ENCODE measurements at places on chromosomes 13 and 19.

DNA sequence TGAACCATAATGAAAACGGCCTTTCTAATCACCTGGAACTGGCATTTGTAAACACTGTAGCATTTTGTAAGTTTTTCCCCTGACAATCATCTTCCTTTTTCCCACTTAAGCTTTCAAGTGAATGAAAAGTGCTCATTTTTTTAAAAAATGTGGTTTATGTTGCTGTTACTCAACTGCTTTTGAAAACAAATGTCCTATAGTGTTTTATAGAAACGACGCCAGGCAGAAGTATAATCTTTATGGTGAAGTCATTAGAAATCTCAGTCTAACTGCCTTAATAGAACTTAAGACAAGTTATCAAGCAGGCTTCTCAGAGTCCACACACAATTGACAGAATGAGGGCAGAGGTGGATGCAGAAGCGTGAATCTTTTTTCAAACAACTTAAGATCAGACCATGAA is 442.3 kb downstream of the KLF12 start:
- no peak for DNase-seq

- no peak for DNase-seq
Measured at GRCh38 chr19:47002853-47003610, 16.6 kb upstream of the NPAS1 start.

DNA sequence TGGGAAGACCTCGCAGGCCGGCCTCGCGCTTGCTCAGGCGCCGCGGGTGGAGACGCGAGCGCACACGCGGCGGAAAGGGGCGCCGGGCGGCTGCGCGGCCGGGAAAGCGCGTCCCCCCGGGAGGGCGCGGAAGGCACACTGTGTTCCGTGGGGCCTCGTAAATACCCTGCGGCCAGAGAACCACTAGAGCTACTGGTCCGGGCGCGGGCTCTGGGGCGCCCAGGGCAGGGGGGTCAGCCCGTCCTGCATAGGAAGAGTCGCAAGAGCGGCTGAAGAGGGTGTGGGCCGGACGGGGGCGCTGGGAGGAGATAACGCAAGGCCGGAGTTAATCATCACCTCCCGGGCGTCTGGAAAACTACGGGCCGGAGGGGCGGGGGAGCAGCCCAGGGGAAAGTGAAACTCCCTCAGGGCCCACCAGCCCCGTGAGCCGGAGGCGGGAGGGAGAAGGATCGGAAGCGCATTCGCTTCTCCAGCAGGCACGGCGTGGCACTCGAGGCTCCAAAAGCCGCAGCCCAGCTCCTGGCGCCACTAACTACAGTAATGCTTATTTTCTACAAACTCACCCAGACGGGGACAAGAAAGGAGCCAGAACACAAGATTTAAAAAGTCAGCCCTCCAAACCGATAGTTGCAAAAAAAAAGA is 1.1 kb upstream of the WBP4 start:
- peak; percentile 78 for DNase-seq

- no peak for DNase-seq
Measured at GRCh38 chr19:5186293-5187050, 154.1 kb downstream of the PTPRS start.

- no peak for DNase-seq
Measured at GRCh38 chr13:74560325-74560724, 426.1 kb upstream of the KLF12 start.

GRCh38 chr13:39047560-39047959 is 9.3 kb downstream of the NHLRC3 start:
- no peak for DNase-seq

- DNase-seq, result no peak
Measured at GRCh38 chr19:4717966-4718701, 5.5 kb downstream of the DPP9 start.

GRCh38 chr19:7540761-7541474 is 5.4 kb downstream of the PNPLA6 start:
- no peak for DNase-seq

- peak; percentile 72 for DNase-seq
Measured at GRCh38 chr19:12757544-12758274, 6.1 kb downstream of the BEST2 start.

DNA sequence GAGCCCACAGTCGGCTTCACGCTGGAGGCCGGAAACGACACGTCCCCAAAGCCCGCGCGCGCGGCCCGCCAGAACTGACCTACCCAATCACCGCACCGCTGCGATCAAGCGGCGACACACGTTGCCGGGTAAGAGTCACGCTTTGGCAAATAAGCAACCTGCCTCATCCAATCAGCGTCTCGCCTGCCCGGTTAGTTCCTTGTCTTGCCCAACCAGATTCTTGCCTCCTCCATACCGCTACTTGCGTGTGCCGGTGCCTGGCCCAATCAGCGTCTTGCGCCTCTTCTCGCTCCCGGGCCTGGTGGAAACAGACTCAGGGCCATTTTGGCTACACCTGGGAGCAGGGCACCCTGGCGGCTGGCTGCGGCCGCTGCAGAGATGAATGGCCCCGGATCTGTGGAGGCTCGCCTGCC is 11.6 kb upstream of the ZNF544 start:
- no peak for DNase-seq

DNA sequence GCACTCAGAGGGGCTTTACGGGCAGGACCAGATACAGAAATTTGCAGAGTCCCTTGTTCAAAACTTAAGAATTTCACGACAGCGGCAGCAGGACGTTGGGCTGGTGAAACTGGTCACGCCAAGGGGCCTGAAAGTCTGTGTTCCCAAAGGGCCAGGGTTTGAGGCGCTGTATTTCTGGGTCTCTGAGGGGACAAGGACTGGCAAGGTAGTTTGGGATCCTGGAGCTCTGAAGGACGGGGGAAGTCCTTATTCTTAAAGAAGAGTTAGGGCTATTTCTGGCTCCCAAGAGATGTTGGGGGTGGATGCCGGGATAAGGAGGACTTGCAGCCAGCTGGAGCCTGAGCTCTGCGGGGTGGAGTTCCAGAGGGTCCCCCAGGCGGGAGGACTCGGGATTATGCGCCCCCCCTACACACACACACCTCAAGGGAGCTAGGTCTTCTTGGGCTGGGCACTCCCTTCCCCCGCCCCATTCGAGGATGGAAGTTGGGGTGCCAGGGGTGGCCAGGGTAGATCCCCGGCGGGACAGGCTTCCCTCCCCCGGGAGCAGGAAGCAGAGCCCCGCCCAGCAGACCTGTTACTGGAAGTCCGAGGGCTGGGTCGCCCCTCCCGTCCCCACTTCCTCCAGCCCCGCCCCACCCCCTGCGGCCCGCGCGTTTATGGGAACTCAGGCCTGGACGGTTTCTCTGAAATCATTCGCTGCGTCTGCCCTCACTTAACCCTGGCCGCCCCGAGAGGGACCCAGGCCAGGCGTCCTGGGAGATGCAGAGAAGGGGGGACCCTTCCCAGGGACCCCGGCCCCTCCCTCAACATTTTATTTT is 5.6 kb downstream of the BCL3 start:
- no peak for DNase-seq

DNA sequence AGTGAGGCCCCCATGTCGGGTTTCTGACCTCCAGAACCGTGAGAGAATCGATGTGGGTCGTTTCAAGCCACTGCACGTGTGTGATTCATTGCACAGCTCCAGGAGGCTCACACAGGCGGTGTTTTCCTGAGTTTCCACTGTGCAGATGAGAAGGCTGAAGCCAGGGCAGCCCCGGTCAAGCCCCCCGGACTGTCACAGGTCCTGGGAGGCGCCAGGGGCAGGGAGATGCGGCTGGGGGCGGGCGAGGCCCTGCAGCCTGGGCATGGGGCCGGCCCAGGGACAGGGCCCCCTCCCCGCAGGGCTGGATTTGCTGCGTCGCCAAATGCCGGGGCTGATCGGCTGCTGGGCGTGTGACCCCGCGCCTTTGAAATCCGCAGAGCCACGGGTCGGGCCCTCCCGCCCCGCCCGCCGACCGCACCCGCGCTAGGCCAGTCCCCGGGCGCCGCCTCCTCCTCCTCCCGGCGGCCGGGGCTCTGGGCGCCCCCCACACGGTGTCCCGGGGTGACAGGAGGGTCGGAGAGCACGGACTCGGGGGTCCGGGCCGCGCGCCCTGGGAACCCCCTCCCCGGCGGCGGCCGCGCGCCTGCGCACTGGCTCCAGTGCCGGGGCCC is 9.9 kb upstream of the MKNK2 start:
- DNase-seq, result no peak

DNA sequence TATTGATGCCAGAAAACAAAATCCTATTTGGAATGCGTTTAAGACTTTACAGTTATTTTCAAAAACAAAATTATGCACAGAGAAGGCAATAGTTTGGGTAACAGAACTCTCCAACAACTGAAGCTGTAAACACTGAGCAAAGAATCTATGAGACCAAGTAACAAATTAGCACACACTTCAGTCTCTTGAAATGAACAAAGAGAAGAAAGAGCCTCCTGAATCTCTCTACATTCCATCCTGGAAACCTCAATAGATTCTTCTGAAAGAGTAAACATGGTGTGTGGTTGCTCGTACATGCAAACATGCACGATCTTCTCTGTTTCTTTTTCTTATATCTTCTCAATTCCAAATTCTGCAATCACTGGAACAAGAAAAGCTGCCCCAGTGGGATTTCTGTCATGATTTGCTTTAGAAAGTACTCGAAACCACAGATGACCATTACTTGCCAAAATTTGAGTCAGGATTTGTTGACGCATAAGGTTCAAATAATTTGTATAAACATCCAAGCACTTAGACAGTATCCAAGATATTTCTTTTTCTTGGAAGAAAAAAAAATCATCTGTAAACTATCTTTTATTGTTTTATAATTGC is 137.9 kb upstream of the DACH1 start:
- DNase-seq, result no peak

- no peak for DNase-seq
Measured at GRCh38 chr13:113851826-113852535, 11.9 kb downstream of the GAS6 start.

DNA sequence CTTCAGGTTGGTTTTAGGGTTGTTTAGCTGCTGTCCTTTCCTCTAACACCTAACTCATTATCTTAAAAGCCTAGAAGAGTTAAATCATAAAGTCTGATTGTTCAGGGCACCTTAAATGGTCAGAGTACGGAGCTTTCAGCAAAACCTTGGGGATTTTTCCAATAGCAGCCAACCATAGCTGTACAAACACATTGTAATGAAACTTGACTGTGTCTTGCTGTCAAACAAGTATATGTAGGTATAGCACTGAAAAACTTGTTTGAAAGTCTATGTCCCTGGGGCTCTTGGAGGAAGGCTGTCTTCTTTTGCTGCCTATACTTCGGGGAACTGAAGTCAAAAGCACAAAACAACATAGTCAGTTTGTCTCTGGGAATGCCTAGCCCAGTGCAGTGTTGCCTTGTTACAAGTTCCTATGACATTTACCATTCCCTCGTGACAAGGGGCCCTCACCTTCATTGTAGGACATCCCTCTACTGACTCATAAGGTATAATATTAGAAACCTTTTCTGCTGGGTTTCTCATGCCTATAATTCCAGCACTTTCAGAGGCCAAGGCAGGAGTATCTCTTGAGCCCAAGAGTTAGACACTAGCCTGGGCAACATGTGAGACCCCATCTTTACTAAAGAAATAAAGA is 474.5 kb upstream of the NBEA start:
- DNase-seq, result no peak

DNA sequence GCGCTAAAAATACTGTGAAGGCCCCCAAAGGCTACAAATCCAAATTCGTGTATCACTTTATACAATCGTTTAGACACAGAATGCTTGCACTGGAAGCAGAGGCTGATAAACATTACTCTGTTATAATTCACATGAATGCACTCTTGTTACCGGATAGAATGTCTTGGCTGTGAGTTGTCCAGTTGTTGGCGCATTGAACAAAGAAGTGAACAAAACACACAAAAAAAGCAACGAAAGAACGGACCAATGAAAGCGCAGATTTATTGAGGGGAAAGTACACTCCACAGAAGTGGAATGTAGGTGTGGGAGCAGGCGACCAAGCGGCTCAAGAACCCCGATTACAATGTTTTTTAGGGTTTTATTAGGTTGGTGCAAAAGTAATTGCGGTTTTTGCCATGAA is 529 bp upstream of the ZNF418 start:
- DNase-seq, result no peak

- DNase-seq, result no peak
Measured at GRCh38 chr19:19748249-19748938, 15.5 kb upstream of the ZNF14 start.

- no peak for DNase-seq
Measured at GRCh38 chr13:89584058-89584620, 1763.3 kb upstream of the MIR17HG start.

GRCh38 chr13:59531571-59532091 is 632.1 kb downstream of the DIAPH3 start:
- no peak for DNase-seq

GRCh38 chr19:51024924-51025323 is 1.5 kb downstream of the KLK11 start:
- no peak for DNase-seq

DNA sequence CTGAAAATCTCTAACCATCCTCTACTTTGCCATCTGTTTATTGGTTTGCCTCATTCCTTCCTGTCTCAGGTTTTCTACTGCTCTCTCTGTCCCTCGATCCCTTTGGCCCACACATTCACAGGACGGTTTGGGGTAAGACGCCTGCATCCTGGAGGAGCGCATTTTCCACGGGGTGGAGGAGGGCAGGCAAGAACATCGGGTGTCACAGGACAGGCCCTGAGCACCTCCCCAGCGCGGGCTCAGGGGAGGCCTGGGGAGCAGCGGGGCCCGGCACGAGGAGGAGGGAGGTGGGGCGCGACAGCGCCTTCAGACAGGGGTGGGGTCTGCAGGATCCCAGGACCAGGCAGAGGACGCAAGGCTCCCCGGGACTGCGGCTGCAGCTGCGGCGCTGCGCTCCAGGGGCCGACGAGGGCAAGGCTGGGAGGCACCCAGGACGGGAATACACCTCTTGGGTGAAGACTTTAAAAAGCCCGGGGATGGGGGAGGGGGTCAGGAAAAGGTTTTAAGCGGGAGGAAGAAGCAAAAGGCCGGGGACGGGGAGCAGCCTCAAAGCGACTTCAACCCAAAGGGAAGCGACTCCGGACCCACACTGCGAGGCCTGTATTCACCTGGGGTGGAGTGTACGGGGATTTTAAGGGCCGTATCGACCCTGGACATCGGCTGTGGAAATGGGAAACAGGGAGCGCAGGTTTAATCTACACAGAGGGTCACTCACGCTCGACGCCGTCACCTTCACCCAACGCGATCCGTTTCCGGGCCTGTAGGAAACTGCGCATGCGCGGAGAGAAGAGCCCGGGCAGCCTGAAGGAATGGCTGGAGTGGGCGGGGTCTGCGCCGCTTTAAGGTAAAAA is at the start of gene ZNF415:
Gene ZNF415, minus strand, starts transcription at position 770 of the 851 bp plus-strand sequence. CDS start 10,234 bp downstream, outside the sequence.
- peak; percentile 88 for DNase-seq

DNA sequence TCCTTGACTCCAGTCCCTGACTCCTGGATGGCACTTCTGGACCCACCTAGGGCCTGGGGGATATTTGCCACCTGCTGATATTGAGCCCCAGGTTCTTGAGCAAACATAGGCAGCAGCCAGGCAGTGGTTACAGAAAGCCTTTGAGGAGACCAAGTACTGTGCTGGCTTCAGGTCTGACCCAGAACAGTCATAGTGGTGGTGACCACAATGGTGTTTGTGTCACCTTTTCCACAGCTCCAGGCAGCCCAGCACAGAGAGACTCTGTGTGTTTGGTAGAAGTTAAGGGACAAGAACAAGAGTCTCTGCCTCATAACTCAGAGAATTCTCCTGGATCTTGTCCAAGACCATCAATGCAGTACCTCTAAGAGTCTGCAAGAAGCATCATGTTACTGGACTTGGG is 14.6 kb upstream of the CLC start:
- no peak for DNase-seq

GRCh38 chr13:99659226-99659625 is 158.0 kb downstream of the TM9SF2 start:
- no peak for DNase-seq

All from NCI-H1930 (cell line).